ENCODE measurements at places on chromosomes 1 and 21.

DNA sequence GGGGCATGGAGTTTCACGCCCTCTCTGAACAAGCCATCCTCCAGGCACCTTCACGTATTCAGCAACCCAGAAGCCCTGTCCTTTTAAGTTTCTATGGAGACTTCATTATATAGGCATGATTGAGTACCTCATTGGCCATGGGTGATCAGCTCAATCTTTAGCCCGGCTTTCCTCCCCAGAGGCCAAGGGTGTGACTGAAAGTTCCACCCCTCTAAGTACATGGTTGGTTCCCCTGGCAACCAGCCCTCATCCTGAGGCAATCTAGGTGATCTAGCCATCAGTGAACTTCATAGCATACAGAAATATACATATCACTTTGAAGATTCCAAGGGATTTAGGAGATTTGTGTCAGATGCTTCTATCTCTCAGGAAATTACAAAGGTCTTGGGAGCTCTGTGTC is 21.3 kb upstream of the DHX9 start:
- no peak for DNase-seq

DNA sequence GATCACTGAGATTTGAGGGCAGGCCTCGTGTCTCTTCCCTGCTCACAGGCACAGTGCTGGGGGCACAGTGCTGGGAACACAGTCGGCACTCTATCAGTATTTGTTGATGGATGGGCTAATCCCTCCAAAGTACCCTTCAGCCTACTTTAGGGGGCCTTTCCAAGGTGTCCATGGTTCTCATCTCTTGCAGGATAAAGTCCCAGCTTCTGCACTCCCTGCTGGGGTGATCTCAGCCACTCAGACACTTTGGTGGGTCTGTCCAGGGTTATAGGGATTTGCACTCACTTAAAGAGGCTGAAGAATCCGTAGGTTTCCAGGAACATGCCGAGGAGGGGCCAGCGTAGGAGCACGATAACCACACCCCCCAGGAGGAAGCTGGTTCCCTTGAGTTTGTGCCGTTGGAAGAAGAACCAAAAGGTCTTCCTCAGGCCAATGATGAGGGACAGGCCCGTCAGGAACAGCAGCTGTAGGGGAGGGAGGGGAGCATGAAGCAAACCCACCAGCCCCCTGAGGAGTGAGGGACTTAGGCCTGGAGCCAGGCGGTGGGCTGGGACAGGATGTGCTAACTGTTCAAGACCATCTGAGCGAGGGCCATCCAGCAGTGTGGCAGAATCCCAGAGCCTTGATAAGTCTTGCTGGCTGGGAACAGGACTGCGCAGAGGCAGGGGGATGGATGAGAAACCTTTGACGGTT is 5.2 kb upstream of the KISS1 start:
- no peak for DNase-seq

- no peak for DNase-seq
Measured at GRCh38 chr1:10992864-10993263, 19.6 kb upstream of the TARDBP start.

- no peak for DNase-seq
Measured at GRCh38 chr1:104874044-104874443, 1124.3 kb downstream of the AMY1C start.

DNA sequence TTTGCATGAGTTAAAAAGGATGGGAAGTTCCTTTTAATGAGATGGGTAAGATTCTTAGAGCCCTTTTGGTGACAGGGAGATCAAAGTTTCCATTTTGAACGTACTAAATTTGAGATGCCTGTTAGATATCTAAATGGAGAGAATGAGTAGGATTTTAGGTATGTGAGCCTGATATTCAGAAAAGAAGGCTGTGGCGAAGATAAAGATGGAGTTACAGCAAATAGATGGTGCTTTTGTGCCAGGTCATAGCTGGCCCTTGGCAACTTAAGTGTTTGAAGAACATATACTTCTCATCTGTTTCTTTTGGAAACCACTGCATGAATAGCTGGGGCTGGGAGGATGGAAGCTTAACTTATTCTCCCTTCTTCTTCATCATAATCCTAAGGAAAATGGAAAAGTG is 282.5 kb downstream of the PTBP2 start:
- DNase-seq, result no peak

GRCh38 chr1:207230441-207230840 is 91.0 kb upstream of the CD55 start:
- no peak for DNase-seq

GRCh38 chr1:22892789-22893188 is 79.9 kb downstream of the LACTBL1 start:
- no peak for DNase-seq

DNA sequence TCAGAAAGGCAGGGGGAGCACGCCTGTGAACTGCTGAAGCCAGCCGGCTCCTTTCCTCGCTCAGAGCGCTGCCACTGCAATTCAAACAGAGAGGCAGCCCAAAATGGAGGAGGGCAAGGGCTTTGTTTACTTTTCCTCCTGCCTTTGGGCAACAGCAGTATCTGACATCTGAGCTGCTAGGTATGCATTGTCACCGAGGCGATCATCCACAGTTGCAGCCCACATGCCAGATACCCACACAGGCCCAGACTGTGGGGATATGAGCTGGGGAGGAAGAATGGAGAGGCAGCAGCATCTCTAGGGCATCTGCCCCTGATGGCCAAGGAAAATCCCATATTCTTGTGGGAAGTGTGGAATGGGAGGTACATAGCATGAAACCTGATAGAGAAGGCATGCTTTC is 357.1 kb downstream of the BARHL2 start:
- DNase-seq, result no peak

- DNase-seq, result no peak
Measured at GRCh38 chr1:150210706-150211105, 25.2 kb downstream of the ANP32E start.

- DNase-seq, result no peak
Measured at GRCh38 chr1:180632326-180633056, 669 bp downstream of the XPR1 start.
